ENCODE measurements at places on chromosomes 16 and 17. TPM values are rescaled to one million over a fixed set of nuclear protein-coding genes. Genes with fewer than 3 reads are reported as not detected.

- DNase-seq = no peak
These were observed 142.1 kb downstream of the SEC14L1 start for GRCh38 chr17:77282524-77283515.

DNA sequence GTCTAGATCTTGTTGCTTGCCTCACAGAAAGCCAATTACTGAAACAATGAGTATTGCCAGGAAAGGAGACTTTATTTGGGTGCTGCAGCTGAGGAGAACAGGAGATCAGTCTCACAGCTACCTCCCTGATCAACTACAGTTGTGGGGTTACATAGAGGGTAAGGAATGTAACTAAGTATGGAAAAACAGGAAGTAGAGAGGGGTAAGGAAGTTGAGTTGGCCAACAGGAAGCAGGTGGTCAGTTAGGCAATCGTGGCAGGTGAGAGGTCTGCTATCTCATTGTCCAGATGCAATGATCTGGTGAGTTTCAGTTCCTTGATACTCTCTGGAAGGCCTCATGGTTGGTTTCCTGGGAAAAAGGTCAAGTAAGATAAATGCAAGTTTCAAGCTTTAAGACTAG is 333.1 kb upstream of the GOT2 start:
- no peak for DNase-seq

GRCh38 chr16:25141648-25142047 is 30.1 kb downstream of the LCMT1 start:
- no peak for DNase-seq

DNA sequence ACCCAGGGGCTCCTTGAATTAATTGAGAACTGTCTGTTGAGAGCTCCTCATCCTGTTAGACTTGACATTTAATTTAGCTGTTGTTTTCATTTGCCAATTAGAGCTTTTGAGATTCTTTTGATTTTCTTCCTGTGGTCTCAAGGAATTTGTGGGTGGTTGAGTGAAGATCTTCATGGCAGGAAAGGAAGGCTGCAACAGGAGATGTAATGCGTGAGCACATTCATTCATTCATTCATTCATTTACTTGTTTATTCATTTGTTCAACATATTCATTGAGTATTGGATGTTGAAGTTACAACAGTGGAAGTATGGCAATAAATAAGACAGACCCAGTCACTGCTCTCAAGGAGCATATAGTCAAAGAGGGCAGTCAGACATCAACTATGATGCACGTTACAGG is 117.7 kb downstream of the PRKCB start:
- DNase-seq = no peak

DNA sequence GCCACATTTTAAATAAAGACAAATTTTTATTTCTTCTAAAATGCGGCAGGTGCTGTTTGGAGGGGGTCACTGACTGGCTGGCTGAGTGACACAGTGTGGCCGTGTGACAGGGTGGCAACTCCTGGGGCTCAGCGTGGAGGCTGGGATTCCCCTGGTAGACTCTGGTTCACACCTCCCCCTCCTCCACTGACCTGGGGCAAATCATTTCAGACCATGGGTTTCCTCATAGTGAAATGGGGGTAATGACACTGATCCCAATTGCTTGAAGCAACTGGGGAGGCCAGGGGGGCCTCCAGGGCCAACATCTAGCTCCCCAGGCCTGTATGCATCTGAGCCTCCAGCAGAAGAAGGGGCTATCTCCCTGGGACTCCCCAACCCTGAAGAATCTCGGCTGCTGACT is 6.6 kb downstream of the HSD11B2 start:
- no peak for DNase-seq

GRCh38 chr17:57565176-57565575 is 179.9 kb downstream of the CCDC182 start:
- DNase-seq = no peak

DNA sequence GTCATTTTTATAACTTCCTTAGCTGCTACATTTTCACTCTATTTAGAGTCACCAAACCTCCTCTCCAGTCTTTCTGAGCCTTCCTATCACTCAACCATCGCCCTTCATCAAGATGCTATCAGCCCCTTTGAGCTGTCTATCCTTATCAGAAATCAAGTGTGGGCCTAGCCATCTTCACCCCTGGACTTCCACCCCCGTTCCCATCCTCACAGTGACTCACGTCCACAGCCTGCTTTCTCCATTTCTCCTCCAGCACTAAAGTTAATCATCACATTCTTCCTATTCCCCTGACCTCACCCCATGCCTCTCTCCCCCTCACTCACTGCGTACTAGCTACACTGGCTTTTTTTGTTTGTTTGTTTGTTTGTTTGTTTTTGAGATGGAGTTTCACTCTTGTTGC is 2.4 kb upstream of the TEKT3 start:
- no peak for DNase-seq

GRCh38 chr16:4699046-4699556 is 5.7 kb downstream of the NUDT16L1 start:
- no peak for DNase-seq

GRCh38 chr16:85448557-85449190 is 164.4 kb upstream of the GSE1 start:
- peak; percentile 97 for DNase-seq

DNA sequence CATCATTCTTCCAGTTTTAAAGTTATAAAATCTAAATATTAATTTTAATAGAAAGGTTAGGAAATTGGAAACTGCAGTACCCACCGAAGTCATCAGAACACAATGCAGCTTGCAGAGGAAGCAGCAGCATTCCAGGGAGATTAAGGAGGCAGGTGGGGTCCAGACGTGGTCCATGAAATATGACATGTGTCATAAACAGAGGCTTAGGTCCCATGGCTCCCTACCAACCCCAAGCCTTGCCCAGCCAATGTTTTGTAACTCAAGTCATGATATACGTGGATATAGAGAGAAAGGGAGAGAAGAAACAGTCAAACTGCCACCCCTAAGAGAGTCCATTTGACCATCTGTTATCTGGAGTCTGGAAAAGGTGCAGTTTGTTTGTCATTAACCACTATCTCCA is 670.0 kb downstream of the TOX3 start:
- no peak for DNase-seq

DNA sequence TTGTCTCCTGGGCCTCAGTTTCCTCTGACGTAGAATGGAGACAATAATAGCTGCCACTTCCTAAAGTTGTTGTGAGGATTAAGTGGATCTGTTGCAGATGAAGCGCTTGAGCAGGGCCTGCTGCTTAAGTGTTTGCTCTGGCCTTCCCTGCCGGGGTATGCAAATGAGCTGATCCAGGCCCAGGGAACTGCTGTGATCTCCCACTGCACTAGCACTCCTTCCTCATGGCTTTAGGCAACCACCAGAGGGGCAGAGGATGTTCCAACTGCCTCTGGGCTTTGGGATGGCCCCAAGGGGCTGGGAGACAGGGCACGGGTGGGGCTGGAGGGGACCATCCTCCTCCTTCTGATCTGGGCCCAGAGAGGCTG is 6.2 kb downstream of the SBK1 start:
- DNase-seq = no peak

DNA sequence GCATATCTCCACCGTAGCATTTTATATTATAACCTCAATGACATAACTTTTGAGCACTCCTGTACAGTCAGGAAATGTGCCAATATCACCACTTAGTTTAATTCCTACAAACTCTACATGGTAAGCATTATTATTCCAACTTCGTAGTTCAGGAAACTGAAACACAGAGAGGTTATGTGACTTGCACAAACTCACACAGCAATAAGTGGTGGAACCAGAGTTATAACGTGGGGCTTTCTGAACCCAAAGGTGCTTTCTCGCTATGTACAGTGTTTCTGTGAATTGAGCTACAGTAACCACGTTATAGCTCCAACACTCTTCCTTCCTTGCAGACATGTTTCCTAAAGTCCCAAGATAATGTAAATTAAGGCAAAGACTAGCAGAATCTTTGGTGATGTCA is 330.2 kb downstream of the GRIN2A start:
- DNase-seq = no peak

DNA sequence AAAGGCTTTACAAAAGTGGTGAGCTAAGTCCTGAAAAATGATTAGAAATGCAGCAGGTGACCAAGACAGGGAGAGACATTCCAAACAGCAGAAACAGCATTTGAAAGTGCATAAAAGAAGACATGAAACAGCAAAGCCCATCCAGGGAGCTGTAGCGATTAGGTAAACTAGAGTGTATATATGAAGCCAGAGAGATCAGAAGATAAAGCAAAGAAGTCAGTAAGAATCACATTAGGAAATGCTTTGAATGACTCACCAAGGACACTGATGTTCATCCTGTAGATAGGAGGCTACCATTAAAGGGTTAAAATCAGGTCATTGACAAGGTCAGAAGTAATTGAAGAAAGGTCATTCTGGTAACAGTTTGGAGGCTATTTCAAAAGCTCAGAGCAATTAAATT is 27.6 kb upstream of the VAT1L start:
- DNase-seq = no peak

DNA sequence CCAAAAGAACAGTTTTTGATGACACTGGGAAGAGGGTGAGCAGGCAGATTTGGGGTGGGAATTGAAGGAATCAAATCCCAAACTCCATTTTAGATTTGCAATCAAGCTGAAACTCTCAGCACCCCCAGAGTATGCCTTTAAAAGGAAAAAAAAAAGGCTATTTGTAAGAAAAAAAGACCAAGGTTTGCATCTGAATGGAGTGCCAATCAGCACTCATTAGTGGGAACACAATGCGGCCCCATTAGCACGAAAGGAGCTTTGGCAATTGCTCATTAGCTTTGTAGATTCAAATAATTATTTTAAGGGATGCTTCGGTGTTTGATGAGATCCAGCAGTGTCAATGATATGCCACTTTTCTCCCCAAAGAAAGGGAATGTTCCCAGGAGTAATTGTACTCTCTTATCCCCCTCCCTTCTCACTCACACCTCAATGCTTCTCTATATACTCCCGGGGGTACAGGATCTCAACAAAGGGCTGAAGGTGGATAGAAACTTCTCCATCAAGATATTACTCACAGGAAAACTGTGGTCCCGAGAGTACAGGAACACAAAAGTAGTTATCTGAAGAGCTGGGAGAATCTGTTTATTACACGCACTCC is 32.2 kb downstream of the CHP2 start:
- no peak for DNase-seq

- DNase-seq = no peak
These were observed 21.9 kb upstream of the CDH5 start for GRCh38 chr16:66344533-66345145.

GRCh38 chr16:85553436-85554113 is 59.5 kb upstream of the GSE1 start:
- DNase-seq = peak; percentile 68

- DNase-seq = no peak
These were observed 365.7 kb downstream of the NPIPA8 start for GRCh38 chr16:17970816-17971331.

The ZC3H7A gene
- total RNA-seq = 33.7 TPM

The KRT20 gene
- total RNA-seq = 0.85 TPM

The GHDC gene
- total RNA-seq = 8.6 TPM

The FBXO39 gene
- total RNA-seq = 0.09 TPM

The PLEKHG4 gene
- 12.6 TPM for total RNA-seq

The MARCHF10 gene
- total RNA-seq = 0.14 TPM

The SNTB2 gene
- total RNA-seq = 7.2 TPM

The GDPD1 gene
- total RNA-seq = 4.5 TPM

The AATF gene
- total RNA-seq = 66.3 TPM

The NUBP1 gene
- total RNA-seq = 28.0 TPM

The CD300LG gene
- 0.71 TPM for total RNA-seq

The GAST gene
- total RNA-seq = 5.0 TPM

The CAPNS2 gene
- 0.19 TPM for total RNA-seq

Data from thymus (tissue), 14 donors.